ENCODE measurements at places on chromosomes 1 and 21.

DNA sequence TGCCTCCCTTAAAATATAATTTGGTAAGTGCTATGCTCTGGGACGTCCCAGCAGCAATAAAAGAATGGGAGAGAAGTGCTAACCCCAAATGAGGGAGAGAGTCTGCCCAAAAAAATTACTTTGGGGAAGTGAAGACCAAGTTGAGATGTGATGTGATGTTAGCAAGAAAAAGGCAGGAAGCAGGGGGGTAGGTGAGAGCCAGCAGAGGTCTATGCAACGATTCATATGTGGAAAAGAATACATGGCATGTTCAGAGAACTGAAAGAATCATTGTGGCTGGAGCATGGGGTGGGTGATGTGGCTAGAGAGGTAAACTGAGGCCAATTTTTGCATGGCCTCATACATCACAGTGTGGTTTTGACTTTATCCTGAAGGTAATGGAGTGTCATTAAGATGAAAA is 5.6 kb upstream of the CTPS1 start:
- DNase-seq: no peak

GRCh38 chr21:24290151-24290833 is 1317.0 kb downstream of the MRPL39 start:
- DNase-seq: no peak

GRCh38 chr1:22031214-22031962 is 21.1 kb upstream of the CDC42 start:
- DNase-seq: no peak

DNA sequence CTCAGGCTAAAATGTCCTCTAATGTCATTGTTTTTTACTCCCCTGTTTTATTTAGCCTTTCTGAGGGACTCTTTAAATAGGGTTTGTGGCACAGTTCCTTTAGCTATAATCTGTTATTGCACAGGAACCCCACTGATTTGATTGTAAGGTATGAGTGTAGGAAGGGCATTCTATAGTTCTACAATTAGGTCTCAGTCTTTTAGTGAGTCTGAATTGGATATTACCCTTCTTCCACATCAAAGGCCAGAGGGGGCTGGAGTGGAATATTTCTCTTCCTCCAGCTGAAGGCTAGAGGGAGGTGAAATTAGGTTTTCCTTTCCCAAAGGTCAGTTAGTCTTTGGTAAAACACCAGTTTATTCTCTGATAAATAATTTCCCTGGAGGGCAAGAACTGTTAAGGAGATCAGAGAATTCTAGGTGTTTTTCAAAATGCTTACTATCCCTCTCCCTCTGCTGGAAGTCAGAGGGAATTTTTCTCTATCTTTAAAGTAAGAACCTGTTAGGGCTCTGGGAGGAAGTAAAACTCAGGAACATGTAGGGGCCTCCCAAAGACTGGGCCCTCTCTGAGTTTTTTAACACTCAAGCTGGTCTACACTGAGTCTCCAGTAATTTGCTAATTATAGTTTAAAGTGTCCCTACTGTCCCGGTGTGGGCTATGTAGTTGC is 176.3 kb upstream of the ZNHIT6 start:
- DNase-seq: no peak

DNA sequence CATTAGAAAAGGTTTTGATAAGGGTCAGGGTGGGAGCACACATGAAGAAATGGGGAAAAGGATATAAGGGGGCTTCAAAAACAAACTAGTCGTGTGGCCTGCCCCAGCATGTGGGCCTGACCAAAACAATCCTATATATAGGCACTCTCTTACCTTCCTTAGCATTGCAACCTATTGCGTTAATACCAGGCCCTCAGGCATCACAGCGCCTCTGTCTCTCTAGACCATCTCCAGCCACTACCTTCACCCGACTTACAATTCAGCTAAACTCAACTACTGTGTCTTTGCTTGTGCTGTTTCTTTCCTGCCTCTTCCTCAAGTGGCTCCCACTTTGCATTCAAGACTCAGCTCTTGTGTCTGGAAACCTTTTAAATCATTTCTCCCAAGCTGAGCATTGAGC is 47.0 kb upstream of the GJA5 start:
- no peak for DNase-seq

DNA sequence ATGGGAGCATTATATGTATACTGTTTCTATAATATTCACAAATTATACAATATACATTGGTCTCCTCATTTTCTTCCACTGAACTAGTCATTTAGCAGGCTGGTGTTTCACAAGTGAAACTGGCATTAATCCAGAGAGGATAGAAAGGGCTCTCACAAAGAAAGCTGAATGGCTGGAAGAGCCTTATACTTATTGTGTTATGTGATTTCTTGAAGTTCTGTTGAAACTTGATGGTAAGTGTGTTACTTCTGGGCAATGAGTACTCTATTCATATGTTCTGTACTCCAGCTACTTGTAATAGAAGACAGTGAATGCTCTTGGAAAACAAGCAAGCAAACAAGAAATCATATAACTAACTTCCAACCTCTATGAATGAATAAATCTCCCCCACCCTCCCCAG is 14.9 kb downstream of the STX12 start:
- no peak for DNase-seq

GRCh38 chr1:24437631-24438396 is 22.2 kb downstream of the NIPAL3 start:
- no peak for DNase-seq

DNA sequence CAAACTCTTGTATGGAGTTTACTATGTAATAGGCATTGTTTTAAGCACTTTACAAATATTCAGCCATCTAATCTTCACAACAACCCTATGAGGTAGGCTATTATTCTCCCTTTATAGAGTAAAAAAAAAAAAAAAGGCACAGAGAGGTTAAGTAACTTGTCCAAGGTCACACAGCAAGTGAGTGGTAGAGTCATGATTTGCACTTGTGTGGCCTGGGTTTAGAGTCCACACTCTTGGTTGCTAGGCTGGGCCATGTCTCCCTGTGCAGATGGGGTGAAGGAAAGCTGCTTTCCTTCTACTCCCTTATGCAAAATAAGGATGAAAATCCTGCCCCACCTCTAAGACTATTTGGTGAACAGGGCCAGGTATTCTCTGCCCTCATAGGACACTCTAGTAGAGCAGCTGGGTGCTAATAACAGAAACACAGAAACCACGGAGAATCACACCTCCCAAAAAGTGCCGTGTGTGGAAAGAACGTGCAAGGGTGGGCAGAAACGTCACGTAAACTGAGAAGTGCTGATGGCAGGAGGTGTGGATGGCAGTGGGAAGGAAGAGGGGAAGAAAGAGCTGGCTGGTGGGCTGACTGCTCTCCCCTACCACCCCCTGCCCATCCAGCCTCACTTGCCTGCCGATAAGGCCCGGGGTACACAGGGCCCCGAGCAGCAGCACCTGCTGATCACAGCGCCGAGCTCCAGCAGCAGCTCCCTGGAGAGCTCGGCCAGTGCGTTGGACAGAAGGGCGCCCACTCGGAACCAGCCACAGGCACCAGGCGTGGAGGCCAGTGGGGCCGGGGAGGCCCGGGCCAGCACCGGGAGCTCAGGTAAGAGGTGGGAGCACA is 28.3 kb upstream of the VPS13D start:
- no peak for DNase-seq

DNA sequence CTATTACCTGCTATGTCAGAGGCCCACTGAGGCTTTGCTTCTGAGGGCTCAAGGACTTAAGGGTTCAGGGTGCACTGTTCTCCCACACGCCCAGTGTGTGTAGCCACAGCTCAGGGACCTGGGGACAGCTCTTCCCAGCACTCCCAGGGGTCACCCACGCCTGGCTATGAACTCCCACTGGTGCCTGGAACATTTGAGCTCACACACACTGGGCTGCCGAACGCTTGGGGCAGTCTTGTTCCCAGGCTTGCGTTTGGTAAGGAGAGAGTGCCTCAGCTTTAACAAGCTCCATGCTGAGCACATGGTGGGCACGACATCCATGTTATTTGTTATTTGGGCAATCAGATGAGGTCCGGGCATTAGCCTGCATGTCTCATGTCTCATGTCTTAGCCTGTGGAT is 37.6 kb downstream of the STUM start:
- DNase-seq: no peak

DNA sequence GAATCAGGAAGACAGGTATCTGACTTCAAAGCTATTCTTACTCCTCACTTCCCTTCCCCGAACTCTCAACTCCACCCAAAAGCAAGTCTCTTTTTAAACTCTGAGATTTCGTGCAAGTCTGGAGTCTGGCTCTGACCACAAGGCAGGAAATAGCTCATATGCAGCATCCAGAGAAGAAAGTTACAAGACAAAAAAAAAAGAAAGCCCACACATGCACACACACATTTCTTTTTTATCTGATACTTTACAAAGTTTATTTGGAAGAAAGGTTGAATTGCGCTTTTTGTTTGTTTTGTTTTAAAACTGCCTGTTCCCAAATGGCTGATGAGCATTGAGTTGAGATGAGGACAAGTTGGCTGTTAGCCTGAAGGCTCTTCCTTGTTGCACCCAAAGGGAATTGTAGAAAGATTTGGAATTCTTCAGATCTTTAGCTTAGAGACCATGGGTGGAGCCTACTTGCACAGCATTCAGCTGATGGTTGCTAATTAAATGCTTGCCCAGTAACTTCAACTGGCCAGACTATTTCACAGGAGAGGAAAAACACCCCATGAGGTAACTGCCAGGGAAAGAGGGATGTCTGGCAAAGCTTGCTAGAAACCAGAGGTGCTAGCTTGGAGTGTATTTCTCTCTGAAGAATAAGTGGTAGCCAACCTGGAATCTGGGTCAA is 490.3 kb downstream of the TTLL7 start:
- peak; percentile 5 for DNase-seq

- DNase-seq: no peak
Measured at GRCh38 chr1:81802707-81803430, 2.1 kb downstream of the ADGRL2 start.

GRCh38 chr1:163071405-163072255 is 2.5 kb downstream of the RGS4 start:
- DNase-seq: no peak

DNA sequence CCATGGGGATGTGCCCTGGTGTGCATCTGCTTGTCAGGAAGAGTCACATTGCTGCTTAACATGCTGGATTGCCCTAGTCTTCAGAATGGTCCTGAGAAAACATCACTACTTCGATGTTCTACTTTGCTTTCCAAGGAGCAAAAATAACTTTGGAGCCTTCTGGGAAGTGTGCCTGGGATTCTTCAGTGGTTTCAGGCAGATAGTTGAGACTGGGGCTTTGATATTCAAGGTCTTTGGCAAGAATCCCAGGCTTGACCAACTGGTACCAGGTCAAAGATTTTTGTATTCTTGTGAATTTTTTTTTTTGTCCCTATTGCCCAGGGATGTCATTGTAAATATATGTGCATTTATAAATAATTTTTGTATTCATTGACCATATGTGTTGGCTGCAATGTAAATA is 51.4 kb downstream of the LRIG2 start:
- DNase-seq: no peak

GRCh38 chr21:33731447-33731846 is 89.1 kb downstream of the ITSN1 start:
- no peak for DNase-seq

GRCh38 chr1:160705742-160706141 is 5.9 kb downstream of the CD48 start:
- DNase-seq: no peak

GRCh38 chr1:187445066-187445465 is 616.3 kb downstream of the PLA2G4A start:
- DNase-seq: no peak

DNA sequence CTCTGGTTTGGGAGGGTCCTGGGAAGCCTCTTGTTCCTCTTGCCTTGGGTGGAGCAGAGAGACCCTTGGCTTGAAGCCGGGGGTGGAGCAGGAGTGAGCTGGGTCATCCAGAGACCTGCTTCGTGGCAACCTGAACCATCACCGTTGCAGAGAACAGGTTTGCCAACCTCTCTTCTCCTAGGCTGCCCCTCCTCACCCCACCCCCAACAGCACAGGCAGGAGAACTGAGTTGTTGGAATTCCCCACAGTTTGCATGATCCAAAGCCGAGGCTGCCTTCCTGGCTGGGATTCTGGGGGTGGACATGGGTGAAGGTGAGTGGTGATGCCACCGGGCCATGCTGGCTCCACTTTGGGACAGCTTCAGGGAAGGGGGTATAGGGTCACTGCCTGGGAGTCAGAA is 2.2 kb downstream of the WNT4 start:
- no peak for DNase-seq

Measured in stimulated activated CD4-positive, alpha-beta T cell treated with anti-CD3 and anti-CD28 coated beads, Interleukin-12 subunit alpha, Interleukin-12 subunit beta, amount 100 ng/mL, for 24 hours (primary cell).